ENCODE measurements at places on chromosomes 4 and X. TPM values are rescaled to one million over a fixed set of nuclear protein-coding genes. Genes with fewer than 3 reads are reported as not detected.

The LPAR4 gene
- total RNA-seq, result not detected

The TRIM2 gene
- 9.0 TPM for total RNA-seq

DNA sequence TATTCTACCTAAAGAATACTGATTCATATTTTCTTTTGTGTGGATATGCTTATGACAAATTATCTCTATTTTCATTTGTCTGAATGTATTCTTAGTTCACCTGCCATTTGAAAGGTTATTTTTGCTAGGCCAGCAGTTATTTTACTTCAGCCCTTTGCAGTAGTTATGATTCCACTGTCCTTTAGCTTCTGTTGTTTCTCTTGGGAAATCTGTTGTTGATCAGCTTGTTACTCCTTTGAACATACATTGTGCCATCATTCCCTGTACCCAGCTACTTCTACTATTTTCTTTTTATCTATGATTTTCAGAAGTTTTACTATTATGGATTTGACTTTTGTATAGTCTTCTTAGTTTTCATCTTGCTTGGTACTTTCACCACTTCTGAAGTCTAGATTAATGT lies 37.2 kb downstream of the RBM46 start:
- ATAC-seq, result no peak

GRCh38 chr4:174935607-174936006 lies 17.4 kb downstream of the ADAM29 start:
- no peak for ATAC-seq

The GC gene
- 0.40 TPM for total RNA-seq

The NAA11 gene
- not detected for total RNA-seq

- no peak for ATAC-seq
Measured at GRCh38 chr4:54852602-54853001, 194.8 kb downstream of the KIT start.

The VSIG4 gene
- total RNA-seq, result 2.9 TPM

The PHEX gene
- total RNA-seq, result 0.36 TPM

DNA sequence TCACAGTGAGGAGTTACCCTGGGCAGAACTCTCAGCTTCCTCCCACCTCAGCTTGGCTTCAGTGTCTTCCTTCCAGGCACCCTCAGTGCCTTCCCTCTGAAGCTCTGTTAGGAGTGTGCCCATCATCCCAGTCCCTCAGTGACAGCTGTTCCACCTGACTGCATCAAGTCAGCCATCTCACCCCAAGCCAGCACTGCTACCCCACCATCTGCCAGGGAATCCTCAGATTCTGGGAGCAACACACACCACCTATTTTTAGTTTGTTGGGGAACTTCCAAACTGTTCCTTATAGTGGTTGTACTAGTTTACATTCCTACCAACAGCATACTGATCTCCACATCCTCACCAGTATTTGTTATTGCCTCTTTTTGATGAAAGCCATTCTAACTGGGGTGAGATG lies 182.9 kb downstream of the RELL1 start:
- no peak for ATAC-seq

- peak; percentile 48 for ATAC-seq
Measured at GRCh38 chr4:151324752-151325110, 674 bp downstream of the SH3D19 start.

DNA sequence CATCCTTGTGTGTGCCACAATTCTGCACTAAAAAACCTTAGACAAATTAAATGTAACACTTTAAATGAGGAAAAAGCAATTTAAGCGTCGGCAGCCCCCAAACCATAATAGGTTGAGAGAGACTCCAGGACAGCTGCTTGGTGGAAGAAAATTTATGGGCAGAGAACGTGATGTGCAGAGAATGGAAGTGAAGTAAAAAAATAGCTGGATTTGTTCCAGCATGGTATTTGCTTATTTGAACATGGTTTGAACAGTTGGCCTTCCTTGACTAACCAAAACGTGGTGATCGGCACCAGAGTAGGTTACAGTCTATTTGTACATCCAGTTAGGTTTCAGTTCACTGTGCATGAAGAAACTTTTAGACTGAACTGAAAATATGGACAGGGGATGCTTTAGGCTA lies 343.0 kb upstream of the CPEB2 start:
- ATAC-seq, result no peak

- ATAC-seq, result no peak
Measured at GRCh38 chr4:57051095-57051494, 59.1 kb downstream of the IGFBP7 start.

The SMIM9 gene
- not detected for total RNA-seq

DNA sequence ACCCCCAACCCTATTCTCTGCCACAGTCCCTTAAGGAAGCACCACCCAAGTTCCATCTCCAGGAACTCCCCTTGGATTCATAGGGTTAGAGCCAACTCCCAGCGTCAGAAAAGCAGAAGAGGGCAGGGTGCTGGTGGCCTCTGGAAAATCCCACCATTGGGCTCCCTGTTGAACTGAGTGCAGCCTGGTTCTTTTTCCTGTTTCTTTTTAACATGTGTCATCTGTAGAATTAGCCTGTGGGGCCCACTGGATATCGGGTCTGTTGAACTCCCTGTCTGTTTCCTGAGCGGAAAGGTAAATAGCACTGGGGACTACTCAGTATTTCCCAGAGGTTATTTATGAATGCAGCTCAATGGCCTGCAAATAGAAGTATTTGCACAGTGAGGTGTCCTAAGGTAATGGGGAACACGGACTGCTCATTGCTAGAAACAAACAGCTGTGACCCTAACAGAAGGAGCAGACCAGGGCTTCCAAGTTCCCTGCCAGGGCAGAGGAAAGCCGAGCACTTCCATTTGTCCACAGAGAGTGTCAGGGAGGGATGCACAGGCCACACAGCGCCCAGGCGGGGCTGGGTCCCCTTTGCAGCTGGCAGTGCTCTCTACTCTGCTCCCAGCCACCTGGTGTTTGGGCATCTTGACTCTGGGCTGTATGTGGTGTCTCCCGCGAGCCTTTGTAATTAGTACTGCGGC lies 102.6 kb downstream of the FHDC1 start:
- no peak for ATAC-seq

Data from esophagus mucosa (tissue), 1 donor.